Camera-type eye (tissue), 1 donor: ENCODE measurements at places on chromosomes 7 and 10. TPM values are rescaled to one million over a fixed set of nuclear protein-coding genes. Genes with fewer than 3 reads are reported as not detected.

The SPDYE9 gene
- total RNA-seq: not detected

The CPA2 gene
- total RNA-seq: not detected

The OPN4 gene
- not detected for total RNA-seq

The EBLN1 gene
- total RNA-seq: not detected

The PDLIM1 gene
- total RNA-seq: 21.5 TPM

The OPN1SW gene
- 35.2 TPM for total RNA-seq
